ENCODE measurements at places on chromosomes 5 and 9.

GRCh38 chr5:90866333-90866732 lies 307.7 kb downstream of the ADGRV1 start:
- DNase-seq = no peak

GRCh38 chr9:693201-694091 lies 148.1 kb upstream of the DMRT1 start:
- DNase-seq = no peak

DNA sequence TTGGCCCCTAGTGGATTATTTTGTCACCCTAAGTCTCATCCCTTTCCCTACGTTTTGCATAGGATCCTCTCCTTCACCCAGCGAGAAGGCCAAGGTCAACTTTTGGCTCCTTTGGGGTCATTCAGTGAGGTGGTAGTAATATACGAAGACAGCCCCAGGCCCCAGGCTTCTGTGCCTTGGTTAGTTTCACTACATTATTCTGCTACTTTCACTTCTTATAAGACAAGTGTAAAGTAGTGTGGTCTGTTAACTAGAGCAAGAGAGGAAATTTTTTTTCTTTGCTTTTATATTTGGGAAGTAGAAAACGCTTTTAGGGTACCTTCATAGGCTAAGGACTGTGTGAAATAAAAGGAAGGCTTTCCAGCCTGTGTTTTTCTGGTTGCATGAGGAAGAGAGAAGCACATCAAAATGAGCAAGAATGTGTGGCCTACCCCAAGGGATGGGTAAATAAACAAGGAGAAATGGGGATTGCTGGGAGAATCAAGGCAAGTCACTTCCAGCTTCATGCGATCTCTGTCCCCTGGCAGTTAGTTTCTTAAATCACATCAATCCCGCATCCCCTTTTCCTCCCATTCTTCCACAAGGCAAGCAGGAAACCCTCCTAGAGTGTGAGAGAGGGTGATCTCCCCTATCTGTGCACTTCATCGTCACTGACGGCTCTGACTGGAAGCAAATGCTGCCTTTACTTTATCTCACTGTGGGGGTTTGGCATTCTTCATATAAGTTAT lies 677.0 kb upstream of the WWC1 start:
- no peak for DNase-seq

GRCh38 chr9:128414461-128414860 lies 6.2 kb upstream of the CERCAM start:
- DNase-seq = no peak

- no peak for DNase-seq
Observed at GRCh38 chr5:56454219-56454862, 221.2 kb upstream of the ANKRD55 start.

DNA sequence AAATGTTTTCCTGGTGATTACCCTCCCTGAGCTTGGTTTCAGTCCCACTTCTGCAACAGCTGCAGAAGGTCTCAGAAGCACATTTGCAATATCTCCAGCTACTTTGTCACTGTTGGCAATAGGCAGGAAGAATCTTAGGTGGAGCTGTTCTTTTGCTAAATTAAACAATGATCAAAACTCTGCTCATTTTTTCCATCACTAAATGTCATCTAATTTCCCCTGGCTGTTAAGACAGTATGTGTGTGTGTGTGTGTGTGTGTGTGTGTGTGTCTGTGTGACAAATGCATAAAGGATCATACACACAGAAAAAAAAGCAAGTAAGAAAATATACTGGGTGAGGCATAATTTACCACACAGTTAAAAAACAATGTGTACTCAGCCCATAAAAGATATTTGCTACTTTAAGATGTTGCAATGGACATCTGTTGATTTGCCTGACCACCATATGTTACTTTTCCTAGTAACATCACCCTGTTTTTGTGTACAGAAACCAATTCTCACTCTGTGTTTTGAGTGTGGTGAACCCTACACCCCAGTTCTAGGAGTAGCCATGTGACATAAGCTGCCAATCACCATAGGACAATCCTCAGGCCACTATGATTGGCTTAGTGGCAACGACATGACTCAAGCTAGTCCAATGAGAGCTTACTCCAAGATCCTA lies 572.6 kb upstream of the CLINT1 start:
- DNase-seq = no peak
